ENCODE measurements at places on chromosomes 7 and 10.

GRCh38 chr10:7542189-7542914 is 124.4 kb downstream of the ITIH5 start:
- no peak for DNase-seq

- DNase-seq: no peak
Observed at GRCh38 chr10:48523820-48524758, 80.8 kb downstream of the ARHGAP22 start.

DNA sequence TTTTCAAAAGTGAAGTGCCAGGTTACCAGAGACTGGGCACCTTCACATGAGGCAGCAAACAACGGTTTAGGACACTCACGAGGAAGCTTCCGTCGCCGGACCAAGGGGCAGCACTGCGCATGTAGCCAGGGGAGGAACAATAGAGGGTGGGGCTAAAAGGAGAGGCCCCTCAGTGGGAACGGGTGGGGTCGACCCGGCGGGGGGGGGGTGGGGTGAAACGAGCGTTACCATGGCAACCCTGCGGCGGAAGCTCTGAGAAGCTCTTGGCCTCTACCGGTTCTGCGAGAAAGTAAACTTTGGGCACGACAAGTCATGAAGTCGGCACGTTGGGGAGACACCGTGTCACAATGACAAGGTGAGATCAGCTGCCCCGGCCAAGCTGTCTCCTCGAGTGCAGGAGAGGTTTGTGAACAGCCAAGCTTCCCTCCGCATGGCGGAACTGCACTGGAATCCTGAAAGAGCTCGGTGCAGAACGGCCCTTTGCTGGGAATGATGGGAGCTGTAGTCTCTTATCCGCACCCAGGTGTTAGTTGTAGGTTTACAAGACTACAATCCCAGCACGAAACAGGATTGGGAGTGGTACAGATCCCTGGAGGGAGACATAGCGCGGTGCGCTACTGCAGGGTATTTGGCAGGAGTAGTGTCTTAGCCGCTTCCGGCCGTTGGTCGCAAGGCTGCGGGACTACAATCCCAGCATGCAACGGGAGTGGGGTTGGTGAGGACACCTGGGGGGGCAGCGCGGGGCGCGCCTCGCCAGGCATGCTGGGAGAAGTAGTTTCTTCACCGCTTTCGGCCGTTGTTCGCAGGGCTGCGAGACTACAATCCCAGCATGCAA is 72.8 kb upstream of the ZNF722 start:
- no peak for DNase-seq

DNA sequence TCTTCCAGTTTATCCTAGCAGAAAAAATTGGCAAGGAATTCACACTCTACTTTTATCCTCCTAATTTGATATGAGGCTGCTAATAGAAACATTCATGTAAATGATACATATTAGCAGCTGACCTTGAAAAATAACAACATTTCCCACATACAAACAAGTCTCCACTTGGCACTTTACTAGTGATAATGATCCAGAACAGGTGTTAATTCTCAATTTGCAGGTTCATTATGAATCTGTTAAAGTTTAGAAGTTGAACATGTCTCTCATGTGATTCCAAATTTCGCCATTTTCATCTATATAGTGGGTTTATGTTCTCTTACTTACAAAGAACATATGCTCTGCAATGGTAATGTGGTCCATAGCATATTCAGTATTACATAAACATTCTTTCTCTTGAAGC is 1396.8 kb upstream of the LRRTM3 start:
- DNase-seq: no peak

DNA sequence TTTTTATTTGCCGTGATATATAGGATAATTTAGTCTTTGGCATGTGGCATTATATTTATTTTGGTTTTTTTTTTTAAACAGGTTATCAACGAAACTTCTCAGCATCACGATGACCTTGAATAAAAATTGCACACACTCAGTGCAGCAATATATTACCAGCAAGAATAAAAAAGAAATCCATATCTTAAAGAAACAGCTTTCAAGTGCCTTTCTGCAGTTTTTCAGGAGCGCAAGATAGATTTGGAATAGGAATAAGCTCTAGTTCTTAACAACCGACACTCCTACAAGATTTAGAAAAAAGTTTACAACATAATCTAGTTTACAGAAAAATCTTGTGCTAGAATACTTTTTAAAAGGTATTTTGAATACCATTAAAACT is 9.1 kb downstream of the VIM start:
- DNase-seq: no peak

GRCh38 chr10:36721871-36722270 is 403.5 kb upstream of the ANKRD30A start:
- no peak for DNase-seq

- DNase-seq: no peak
Observed at GRCh38 chr10:70595566-70596016, 7.0 kb downstream of the PRF1 start.

- no peak for DNase-seq
Observed at GRCh38 chr7:66687186-66687585, 53.3 kb upstream of the RABGEF1 start.

- no peak for DNase-seq
Observed at GRCh38 chr7:6652446-6653011, 15.4 kb downstream of the ZNF316 start.

GRCh38 chr7:141737118-141737835 is 881 bp upstream of the SSBP1 start:
- DNase-seq: no peak

DNA sequence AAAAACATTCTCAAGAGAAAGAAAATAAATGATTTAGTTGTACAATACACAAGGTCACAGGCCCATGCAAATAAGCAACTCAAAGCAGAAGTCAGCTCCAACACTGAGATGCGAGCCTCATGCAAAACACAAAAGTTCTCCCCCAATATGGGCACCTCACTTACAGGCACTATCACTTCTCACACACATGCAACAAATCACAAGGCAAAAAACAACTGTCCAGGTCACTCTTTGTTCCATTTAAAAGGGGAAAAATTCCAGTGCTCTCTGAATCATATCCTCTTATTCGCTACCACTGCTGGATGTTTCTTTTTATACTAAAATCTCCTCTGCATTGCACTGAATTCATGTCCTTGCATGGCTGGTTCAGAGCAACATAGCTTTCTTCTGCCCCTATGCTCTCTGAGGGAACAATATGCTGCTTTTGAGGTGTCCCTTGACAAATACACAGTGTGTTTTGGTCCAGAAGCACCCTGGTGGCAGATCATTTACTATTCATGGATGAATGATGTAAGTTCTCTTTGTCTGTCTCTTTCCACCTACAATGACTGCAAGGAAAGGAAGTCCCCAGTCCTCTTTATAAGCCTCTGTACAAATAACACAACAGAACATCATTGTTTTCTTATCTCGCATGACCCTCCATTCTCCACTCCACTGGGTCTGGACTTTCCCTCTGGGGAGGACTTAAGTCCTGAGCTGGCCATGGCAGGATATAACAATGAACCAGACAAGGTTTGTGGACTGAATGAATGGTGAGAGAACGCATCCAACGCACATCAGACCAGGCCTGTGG is 85.4 kb upstream of the GSDME start:
- no peak for DNase-seq

DNA sequence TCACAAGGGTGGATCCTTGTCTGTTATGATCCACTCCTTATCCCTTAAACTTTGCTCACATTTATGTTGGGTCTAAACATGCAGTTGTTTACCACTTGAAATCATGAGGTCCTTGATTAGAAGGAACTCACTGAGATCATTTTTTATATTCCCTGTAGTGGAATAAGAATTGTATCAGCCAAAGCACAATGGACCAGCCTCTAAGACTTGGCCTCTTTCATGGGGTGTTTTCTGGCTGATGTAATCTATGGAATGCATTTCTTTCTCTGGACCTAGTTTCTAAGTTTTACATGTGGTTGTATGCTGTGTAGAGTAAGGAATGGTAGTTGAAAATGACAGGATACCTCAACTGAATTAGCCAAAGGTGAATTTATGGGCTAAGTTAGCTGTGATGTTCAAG is 376.6 kb downstream of the SORCS3 start:
- no peak for DNase-seq

DNA sequence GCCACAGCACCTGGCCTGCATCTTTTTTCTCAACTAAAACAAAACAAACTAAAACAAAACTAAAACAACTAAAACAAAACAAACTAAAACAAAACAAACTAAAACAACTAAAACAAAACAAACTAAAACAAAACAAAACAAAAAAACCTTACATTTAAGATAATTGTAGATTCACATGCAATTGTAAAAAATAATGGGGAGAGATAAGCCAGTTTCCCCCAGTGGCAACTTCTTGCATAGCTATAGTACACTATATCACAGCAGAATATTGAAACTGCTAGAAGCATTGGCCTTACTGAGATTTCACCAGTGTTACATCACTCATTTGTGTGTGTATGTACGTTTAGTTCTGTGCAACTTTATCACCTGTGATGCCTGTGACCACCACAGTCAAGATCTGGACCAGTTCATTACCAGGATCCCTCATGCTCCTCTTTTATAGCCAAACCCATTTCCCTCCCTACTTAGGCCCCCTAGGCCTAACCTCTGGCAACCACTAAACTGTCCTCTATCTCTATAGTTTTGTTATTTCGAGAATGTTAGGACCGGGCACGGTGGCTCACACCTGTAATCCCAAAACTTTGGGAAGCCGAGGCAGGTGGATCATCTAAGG is 9.3 kb downstream of the FXYD4 start:
- no peak for DNase-seq

DNA sequence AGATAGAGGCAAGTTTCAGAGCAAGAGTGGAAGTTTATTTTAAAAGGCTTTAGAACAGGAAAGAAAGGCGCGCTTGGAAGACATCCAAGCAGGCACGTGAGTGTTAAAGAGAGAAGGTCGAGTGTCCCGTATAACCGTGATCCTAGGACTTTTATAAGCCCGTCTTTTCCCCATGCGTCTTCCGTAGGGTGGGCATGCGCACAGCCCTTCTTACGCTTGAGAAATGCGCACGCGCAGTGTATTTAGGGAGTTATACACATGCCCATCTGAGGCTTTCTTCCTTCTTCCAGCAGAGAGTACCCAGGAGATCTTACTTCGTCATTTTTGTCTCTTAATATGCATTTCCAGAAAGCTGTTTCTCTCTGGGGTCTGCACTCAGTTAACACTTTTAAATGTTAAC is 52.4 kb downstream of the CALD1 start:
- no peak for DNase-seq

GRCh38 chr7:32588657-32589056 is 93.4 kb downstream of the AVL9 start:
- DNase-seq: no peak

- DNase-seq: no peak
Observed at GRCh38 chr10:21173802-21174714, 276.9 kb upstream of the NEBL start.

DNA sequence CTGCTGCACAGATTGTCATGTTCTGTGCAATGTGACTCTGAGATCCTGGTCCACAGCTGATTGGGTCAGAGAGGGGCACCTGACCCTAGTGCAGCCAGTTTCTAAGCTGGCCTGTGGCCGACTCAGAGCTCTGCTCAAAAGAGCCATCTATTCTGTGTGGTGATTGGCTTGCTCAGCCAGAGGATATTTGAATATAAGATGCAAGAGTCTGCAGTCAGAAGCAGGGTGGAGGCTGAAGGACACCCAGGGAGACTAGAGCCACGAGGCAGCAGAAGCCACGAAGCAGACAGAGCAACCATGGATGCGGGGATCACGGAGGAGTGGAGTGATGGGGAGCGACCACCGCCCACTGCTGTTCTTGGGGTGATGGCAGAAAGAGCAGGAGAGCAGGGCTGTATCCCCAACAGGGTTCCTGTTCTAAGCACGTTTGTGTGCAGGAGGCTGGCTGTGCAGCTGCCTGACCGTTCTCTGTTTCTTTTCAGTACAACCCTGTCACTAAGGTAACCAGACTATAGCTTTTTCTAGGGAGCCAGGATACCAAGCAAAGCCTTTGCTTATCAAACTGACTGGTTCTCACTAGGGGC is 19.5 kb upstream of the RHEB start:
- DNase-seq: no peak

DNA sequence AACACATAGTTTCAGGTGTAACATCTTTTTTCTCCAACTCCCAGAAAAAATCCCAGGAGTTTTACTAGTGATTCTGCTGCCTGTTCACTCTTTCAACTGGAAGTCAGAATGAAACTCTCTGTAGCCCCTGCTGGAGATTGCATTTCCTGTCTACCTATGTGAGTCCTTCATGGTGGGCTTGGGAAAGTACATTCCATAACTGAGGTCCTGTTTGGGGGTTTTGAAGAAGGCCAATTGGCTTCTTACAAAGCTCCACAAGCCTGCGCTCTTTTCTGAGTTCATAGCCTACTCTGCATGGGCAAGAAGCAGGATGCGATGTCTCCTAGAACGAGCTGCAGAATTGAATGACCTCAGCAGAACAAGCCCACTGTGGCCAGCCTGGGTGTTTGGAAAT is 86.7 kb downstream of the LYZL2 start:
- no peak for DNase-seq

DNA sequence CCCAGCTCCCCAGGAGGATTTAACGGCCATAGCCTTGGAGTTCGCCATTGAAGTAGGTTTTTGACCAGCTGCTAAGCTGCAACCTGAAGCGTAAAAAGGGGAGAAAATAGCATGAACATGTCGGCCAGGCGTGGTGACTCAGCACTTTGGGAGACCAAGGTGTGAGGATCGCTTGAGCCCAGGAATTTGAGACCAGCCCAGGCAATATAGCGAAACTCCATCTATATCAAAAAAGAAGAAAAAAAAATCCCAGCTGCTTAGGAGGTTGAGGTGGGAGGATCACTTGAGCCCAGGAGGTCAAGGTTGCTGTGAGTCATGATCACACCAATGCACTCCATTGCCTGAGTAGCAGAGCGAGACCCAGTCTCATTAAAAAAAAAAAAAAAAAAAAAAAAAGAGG is 32.2 kb upstream of the MCU start:
- DNase-seq: no peak

GRCh38 chr7:149791-150636 is 42.4 kb upstream of the FAM20C start:
- DNase-seq: no peak

DNA sequence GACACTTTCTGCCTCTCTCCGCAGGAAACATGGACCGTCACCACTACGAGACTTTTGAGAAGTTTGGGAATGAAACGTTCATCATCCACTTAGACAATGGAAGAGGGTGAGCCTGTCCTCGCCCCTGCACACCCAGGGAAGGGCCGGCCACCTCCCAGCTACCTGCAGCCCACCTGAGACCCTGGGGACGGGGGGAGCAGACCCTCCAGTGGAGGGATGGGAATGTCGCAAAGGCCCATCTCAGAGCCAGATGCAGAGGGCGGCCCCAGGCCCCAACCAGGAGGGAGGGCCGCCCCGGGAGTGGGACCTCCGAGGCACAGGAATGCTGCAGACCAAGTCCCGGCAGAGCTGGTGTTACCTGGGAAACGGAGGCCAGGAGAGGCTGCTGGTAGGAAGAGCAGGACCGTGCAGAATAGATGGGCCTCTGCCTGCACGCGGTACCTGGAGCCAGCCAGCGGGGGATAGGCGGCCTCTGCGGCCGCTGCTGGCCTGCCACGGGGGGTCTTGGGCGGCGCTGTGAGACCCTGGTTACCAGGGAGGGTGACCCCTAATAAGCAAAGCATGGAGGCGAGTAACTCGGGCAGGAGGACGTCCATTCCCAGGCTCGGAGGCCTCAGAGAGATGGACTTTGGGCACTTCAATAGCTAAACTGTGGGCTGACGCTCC is 32.9 kb upstream of the FOXL3 start:
- DNase-seq: no peak
